ENCODE measurements at places on chromosomes 5 and 9.

DNA sequence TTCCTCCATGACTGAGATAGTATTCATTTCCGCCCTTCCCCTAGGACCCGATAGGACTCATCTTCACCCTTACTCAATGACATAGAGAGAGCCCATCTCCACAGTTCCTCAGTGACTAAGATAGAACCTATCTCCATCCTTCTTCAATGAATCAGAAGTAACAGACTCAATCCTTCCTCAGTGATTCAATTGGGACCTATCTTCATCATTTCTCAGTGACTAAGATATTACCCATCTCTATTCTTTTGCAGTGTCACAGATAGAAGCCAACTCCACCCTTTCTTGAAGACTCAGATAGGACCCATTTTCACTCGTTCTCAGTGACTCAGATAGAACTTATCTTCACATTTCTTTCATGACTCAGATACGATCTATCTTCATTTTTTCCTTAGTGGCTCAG, 164.6 kb downstream of the FBXO4 start:
- no peak for DNase-seq

GRCh38 chr5:68415177-68416085, 199.9 kb downstream of the PIK3R1 start:
- no peak for DNase-seq

DNA sequence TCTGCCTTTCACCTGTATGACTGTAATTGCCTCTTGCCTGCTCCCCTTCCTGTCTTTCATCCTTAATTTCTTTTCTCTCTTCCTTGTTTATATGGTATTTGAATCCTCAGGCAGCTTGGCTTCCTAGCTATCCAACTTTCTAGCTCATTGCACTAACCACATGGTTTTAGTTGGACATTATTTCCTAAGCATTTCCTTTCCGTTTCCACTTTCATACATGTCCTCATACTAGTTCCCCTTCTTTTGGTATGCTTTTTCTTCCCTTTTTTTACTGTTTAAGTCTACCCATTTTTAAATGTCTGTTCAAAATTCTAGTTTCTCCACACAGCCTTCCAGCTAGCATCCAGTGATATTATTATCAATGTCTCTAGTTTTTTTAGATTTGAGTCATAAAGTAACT, 6.6 kb downstream of the CWC27 start:
- DNase-seq, result no peak

GRCh38 chr9:79685577-79685976, 113.8 kb downstream of the TLE4 start:
- DNase-seq, result no peak

DNA sequence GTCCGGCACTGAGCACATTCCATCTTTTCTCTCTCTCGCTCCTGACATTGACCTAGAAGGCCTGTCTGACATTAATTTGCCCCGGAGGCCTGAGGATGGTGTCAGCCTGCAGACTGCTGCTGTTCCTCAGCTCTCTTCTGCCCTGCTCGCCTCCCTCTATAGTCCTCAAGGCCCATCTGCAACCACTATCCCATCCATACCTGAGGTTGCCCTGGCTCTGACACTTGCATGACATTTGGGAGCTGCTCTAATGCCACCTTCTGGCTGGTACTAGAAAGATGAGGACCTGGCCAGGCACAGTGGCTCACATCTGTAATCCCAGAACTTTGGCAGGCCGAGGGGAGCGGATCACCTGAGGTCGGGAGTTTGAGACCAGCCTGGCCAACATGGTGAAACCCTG, 38.6 kb upstream of the GGTA1 start:
- no peak for DNase-seq

DNA sequence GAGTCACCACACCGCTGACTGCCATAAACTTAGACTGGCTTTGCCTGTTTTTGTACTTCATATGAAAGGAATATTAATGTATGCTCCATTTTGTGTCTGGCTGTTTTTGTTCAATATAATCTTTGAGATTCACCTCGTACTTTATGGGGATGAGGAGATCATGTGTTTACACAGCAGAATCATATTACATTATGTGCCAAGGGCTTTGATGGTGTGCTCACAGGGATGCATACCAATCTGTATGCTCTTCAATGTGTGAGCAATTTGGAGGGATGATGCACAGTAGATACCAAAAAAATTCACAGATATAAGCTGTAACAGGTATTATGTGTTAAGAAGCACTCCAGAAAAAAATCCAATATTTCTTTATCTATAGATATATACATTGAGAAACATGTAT, 113.7 kb downstream of the GABRB2 start:
- DNase-seq, result no peak

- DNase-seq, result no peak
These were observed 149.7 kb upstream of the EFNA5 start for GRCh38 chr5:107820429-107820828.

GRCh38 chr5:56856541-56857178, 41.3 kb downstream of the MAP3K1 start:
- no peak for DNase-seq

DNA sequence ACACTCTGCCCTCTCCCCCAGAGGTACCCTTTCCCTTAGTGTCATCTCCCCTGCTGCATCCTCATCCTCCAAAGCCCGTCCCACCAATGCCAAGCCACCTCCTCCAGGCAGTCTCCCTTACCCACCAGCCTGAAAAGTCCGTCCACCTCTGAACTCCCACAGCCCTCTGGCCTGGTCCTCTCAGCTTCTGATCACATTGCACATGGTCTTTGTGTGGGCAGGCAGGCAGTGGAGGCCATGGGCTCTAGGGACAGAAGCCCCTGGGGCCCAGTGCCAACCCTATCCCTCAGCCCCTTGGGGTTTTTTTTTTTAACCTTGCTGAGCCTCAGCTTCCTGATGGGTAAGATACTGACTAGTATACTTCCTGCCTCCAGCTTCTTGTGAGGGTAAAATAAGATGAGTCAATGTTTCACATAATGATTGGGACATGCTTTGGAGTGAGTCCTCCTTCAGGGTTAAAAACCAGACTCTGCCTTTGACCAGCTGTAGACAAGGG, 19.4 kb downstream of the CSF1R start:
- DNase-seq, result no peak

GRCh38 chr5:58921159-58921558, 338.3 kb downstream of the RAB3C start:
- DNase-seq, result no peak

GRCh38 chr9:21432672-21433425, 7.4 kb upstream of the IFNA1 start:
- no peak for DNase-seq

DNA sequence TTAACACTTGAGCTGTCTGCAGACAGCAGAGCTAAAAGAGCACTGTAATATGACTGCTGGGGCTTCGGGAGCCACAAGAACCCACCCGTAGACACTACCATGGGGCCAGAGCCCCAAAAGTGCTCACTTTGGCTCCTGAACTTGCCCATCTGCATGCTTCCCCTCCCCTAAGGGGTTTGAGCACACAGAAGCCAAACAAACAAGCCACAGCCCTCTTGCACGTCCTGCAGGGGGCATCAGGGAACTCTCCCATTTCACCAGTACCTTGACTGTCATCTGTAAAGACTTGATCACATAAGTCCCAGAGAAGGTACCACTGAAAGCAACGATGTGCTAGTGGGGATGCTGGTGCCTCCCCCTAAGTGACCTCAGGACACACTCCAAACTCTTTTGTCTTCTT, 681.8 kb downstream of the SEMA5A start:
- no peak for DNase-seq

GRCh38 chr5:74895906-74896305, 29.7 kb upstream of the FAM169A start:
- no peak for DNase-seq

GRCh38 chr5:24110004-24110615, 534.7 kb downstream of the CDH10 start:
- no peak for DNase-seq

DNA sequence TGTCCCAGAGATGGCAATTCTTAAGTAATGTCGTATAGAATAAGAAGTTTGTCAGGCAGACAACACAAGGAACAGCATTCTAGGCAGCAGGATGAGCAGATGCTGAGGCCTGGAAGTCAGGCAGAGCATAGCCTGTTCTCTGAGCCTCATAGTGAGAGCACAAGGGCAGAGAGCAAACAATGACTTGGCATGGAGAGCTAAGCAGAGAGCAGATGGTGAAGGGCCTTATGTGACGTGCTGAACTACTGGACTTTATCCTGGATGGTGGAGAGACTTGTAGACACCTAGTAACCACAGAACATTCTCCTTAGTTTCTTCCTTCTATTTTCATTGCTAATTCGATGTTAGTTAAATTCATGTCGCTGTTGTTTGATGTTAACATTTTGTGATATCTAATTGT, 60.1 kb downstream of the KCTD16 start:
- no peak for DNase-seq

- no peak for DNase-seq
These were observed 75.5 kb upstream of the OTULINL start for GRCh38 chr5:14506140-14506538.

DNA sequence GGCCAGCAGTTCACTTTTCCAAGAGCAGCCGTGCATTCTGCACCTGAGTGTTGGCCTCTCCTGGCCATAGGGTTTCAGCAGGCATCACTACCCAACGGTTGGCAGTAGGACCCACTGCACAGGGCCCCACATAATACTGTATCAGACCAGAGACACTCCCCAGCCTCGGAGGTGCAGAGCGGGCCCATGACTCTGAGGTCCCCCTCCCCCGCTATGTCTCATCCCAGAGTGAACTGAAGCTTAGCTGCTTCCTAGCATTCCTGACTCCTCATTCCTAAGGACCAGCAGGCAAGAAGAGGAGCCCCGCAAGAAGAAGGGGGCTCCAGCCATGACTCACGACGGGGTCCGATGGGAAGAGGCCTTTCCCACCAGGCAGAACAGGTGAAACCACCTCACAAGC, 67.2 kb downstream of the CAMSAP1 start:
- no peak for DNase-seq

GRCh38 chr5:107472620-107473064, 198.1 kb downstream of the EFNA5 start:
- no peak for DNase-seq

- no peak for DNase-seq
These were observed 653 bp upstream of the HNRNPH1 start for GRCh38 chr5:179623906-179624741.

GRCh38 chr9:126956917-126957686, 42.5 kb downstream of the RALGPS1 start:
- no peak for DNase-seq

DNA sequence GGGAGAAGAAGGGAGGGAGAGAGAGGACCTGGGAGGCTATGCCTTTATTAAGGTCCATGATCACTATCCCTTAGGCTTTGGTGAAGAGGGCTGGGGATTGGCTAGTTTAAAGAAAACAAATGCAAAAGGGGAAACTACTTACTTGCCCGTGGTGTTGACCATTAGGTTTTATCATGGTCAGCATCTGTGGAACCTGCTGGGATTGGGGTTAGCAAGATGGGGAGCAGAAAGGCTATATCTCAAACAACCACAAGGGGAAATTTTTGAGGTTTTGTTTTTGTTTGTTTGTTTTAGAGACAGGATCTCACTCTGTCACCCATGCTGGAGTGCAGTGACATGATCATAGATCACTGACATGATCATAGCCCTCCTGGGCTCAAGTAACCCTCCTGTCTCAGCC, 9.0 kb upstream of the RAD23B start:
- no peak for DNase-seq

GRCh38 chr9:114207034-114207810, 51.9 kb downstream of the COL27A1 start:
- DNase-seq, result no peak

GRCh38 chr5:153767221-153768188, 271.2 kb downstream of the FAM114A2 start:
- DNase-seq, result no peak

DNA sequence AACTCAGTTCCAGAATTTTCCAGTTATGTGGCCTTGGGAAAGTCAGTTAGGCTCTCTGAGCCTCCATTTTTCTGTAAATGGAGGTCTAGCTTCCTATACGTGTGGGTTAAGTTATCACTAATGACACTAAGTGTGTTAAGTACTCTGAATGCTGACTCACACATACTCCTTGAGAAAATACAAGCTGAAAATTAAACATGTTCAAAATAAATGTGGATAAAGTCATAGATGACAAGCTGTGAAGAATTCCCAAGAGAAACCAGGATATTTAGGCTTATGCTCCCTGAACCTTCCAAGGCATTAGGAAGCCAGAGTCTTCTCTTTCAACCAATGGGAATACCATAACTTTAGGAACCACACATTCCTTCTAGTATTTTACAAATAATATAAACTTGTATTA, 58.1 kb downstream of the ABCA1 start:
- no peak for DNase-seq

All from stimulated activated CD8-positive, alpha-beta memory T cell treated with anti-CD3 and anti-CD28 coated beads, Interleukin-2, amount 100 ng/mL, for 1 hour (primary cell).